ENCODE measurements at places on chromosomes 6 and 20.
A peak's percentile ranks its signal among the peaks of the same experiment; 100 is the strongest.

DNA sequence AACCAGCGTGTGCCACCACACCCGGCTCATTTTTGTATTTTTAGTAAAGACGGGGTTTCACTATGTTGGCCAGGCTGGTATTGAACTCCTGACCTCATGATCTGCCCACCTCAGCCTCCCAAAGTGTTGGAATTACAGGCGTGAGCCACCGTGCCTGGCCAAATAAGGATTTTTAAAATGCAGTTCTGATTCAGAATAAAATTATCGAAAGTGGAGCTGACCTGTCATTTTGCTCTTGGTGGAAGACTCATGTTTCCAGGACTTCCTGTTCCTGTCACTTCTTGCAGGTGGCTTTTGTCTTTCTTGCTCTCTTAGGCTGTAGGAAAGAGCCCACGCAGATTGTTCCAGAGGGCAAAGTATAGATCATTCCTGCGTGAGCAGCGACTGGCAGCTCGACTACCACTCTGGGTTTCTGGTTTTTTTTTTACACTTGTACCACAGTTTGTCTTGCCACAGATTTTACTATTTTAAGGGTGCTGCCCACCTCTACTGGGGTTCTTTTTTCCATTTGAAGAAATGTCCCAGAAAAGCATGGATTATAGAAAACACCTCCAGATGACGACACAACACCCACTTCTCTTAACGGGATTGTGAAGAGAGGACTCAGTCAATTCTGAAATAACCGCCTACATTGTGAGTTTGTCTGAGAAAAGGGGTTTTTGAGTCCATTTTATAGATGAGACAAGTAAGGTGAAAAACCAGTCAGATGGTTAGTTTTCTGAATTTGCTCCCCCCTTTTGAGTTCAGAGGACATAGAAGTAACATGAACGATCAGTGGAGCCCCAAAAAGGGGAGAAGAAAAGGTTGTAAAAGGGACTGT, 7.5 kb downstream of the JARID2 start:
- no peak for DNase-seq

- DNase-seq = no peak
Measured at GRCh38 chr6:43621836-43622180, 7.3 kb downstream of the GTPBP2 start.

- DNase-seq = no peak
Measured at GRCh38 chr6:149860834-149861602, 3.1 kb downstream of the LRP11 start.

DNA sequence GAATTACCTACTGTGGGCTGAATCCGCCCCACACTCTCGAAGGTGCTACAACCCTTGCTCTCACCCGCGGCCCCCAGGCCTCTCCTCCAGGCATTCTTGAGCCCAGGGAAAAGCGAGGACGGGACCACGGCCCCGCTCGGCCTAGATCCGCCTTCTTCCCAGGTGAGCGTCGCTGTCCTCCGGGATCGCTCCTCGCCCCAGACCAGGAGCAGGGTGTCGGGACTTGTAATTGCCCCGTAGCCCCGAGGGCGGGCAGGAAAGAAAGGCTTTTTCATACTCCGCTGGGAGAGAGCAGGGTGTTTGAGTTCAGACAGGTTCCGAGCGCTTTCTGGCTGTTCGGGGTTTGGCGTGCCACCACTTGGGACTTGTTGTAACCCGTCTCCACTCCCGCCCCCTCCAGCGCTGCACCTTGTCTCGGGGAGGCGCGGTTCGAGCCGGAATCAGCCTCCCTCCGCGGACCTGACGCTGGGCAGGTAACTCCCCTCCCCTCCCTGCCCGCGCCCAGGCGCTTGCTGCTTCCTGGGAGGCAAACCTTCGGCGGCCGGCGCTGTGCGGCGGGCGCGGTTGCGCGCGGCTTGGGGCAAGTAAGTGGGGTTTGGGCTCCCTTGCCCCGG, at the start of gene FAM83B:
FAM83B (plus strand) TSS at position 529 of the 614 bp plus-strand sequence. CDS start 23,476 bp downstream, outside the sequence.
- no peak for DNase-seq

DNA sequence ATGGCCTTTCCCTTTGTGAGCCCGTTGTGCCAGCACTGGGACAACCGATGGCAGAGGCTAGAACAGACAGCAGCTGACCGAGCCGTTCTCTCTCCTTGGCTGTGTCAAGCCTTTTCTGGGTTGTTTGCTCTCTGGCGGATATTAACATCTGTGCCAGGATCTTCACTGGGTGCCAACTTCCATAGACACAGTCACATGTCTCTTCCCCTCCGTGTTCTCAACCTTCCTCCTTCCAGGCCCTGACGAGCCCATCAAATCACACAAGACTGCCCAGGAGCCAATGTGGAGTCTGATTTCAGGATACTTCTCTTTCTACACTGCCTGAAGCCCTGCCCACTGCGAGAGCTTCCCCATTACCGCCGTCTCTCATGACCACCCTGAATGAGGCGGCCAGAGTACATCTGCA, 111.0 kb upstream of the RALGAPA2 start:
- DNase-seq = no peak

DNA sequence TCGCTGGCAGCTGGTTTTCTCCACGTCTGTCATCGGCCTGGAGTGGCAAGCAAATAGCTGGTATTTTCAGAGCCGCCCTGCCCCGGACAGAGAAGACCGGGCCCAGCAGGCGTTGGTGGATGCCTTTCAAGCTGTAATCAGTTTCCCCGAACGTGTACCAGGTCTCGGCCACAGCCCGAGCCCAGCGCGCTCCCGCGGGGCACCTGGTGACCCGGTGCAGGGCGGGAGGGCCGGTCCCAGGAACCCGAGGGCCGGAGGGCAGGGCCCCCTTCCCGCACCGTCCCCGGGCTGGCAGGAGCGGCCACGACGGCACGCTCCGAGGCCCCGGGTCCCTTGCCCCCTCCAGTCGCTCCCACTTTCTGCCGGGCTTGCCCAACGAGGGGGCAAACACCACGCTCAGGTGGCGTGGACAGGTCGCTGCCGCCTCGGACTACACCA, 348 bp upstream of the PYGB start:
- no peak for DNase-seq

- no peak for DNase-seq
Measured at GRCh38 chr6:7267071-7267465, 45.9 kb downstream of the SSR1 start.

DNA sequence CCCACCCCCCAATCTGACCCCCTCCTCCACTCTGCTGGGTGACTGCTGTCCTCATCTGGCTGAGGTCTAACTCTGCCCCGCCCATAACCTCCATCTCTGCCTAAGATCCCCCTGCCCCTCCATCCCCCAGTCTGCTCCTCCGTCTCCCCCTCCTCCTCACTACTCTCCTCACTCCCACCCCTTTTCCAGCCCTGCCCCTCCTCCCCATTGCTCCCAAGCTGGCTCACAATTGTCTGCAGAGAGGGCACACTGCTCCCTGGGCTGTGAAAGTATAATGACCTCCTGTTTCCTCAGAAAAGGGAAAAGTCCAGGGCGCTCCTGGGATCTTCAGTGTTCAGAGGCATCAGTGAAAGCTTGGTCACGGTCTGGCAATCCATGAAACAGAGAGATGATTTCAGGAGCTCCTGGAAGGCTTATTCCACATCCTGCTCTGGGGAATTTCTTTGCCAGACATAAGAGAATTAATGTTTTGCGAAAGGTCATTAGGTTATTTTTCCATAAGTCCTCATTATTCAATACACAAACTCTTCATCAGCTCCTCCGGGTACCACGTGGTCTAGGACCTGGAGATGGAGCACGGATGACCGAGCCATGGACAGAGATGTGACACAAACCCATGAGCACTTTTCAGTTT, 21.5 kb downstream of the CST5 start:
- DNase-seq = no peak

DNA sequence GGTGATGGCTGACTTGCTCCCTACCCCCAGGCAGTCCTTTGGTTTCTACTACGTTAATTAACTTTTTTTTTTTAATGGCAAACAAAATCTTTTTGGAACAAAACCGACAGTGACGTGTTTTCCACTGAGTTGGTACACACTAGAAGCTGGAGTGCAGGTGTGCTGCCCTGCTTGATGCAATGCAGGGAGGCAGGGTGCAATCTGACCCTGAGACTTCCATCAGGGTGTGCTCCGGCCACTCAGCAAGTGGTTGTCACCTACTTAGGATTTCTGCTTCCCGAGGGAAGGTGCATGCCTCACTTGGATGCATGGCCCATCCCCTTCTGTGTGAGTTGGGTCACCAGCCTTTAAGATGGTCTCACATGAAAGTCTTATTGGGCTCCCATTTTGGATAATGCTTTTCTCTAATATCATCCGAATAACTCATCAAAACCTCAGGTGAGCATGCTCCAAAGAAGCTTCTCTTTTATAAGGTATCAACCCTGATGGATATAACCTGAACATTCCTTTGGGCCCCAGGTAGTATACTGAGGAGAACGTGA, 14.0 kb downstream of the RREB1 start:
- no peak for DNase-seq

DNA sequence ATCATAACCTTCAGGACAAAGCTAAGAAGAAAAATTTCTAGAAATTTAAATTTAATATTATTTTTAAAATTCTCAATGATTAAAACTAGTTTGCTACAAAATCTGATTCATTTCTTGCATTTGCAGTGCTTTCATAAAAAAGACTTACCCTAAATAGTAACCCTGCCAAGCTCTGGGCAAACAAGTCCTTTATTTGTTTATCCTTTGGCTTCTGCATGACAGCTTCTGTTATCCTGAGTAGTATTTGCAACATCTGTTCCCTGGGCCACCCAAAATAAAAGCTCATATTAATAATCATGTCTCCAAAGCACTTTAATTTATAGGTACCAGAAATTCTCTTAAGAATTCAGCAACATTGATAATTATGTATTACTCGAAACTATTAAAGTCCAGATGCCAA, 101.3 kb downstream of the RALGAPA2 start:
- no peak for DNase-seq

DNA sequence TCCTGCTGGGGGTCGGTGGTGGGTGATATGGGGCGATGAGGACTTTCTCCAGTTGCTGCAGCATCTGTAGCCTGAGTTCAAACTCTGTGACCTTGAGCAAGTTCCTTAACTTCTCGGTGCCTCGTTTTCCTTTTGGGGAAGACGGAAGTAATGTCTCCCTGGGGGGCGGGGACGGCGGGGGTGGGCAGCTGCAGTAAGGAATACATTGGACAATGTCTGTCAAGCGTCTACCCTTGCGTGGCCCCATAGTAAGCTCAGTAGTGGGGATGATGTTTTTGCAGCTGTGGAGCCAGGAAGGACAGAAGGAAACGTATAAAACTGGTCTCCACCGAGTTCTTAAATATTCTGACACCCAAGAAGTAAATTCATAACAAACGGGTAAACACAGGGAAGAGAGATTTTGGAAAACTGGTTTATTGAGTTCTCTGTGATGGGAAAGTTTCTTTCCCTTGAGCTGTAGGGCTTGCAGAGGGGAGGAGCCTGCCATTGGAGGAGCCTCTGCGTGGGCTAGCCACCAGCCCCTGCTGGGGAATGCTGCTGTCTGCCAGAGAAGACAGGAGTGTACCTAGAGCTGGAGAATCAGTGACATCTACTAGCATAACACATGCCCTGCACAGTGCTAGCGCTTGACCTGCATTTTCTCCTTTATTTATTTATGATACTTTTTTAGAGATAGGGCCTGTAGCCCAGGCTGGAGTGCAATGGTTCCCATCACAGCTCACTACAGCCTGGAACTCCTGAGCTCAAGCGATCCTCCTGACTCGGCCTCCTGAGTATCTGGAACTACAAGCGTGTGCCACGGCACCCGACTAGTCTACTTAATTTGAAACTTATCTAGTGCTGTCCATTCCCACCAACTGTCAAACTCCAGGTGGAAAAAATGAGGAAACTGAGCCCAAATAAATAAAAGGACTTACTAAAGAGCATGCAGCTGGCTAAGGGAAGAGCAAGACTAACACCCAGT, 1.2 kb upstream of the ACSS1 start:
- no peak for DNase-seq

DNA sequence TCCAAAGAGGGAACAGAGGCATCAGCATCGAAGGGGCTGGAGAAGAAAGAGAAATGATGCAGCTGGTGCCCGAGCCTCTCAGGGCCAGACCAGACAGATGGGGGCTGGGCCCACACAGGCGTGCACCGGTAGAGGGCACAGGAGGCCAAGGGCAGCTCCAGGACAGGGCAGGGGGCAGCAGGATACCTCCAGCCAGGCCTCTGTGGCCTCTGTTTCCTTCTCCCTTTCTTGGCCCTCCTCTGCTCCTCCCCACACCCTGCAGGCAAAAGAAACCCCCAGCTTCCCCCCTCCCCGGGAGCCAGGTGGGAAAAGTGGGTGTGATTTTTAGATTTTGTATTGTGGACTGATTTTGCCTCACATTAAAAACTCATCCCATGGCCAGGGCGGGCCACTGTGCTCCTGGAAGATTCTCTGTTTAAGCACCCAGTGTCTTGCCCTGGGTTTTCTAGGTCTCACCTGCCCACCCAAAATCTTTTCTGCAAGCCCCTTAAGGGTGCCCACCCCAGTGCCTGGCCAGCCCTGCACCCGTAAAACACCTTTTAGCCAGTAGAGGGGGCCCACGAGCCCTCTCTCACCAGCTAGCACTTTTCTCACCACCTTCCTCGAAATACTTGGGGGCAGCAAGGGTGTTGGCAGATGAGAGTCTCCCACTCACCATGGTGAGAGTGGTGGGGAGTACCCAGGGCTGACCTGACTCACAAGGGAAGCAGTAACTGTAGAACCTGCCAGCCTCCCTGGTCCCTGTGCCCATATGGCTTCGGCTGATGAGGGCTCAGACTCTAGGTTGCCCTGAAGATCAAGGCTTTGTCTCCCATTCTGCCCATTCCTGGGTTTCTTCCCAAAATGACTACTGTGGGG, 35.7 kb upstream of the ID1 start:
- peak; percentile 53 for DNase-seq

DNA sequence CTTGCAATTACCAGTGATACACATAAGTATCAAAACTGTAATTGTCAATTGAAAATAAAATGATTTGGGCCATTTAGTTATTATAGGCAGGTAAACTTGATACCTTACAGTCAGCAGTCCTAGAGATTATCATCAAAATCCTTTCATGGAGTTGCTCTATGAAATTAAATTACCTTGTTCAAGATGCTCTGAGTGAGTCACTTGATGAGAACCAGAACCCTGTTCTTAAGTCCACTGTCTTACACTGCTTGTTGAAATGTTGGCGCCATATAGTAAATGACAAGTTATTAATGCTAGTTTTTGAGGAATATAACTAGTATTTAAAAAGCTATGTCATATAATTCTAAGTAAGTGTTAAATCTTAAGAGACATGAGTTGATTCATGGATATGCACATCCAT, 37.2 kb upstream of the BAG2 start:
- no peak for DNase-seq
